ENCODE measurements at places on chromosomes 7 and 10.
A peak's percentile ranks its signal among the peaks of the same experiment; 100 is the strongest.

GRCh38 chr7:137546009-137546408, 202.5 kb upstream of the PTN start:
- H3K36me3 ChIP-seq = no peaks in the 10 kb centered on the region
- no peaks in the 10 kb centered on the region for H3K27me3 ChIP-seq
- no peak overlapping the region for H3K4me3 ChIP-seq
- no peak for DNase-seq
- peaks cover 2% of the 10 kb centered on the region for H3K4me1 ChIP-seq

- DNase-seq = no peak
- H3K36me3 ChIP-seq = no peaks in the 10 kb centered on the region
Measured at GRCh38 chr10:89425000-89425399, 10.6 kb downstream of the IFIT5 start.

- H3K27ac ChIP-seq = no peak overlapping the region
- H3K4me3 ChIP-seq = no peak overlapping the region
- DNase-seq = peak; percentile 34
- H3K36me3 ChIP-seq = peaks cover 2% of the 10 kb centered on the region
Measured at GRCh38 chr7:80890426-80891258, 28.2 kb downstream of the SEMA3C start.

- peak overlapping the region; percentile 40 for H3K27ac ChIP-seq
- H3K27me3 ChIP-seq = no peaks in the 10 kb centered on the region
- peaks cover 21% of the 10 kb centered on the region for H3K4me1 ChIP-seq
- H3K36me3 ChIP-seq = no peaks in the 10 kb centered on the region
- no peak overlapping the region for H3K4me3 ChIP-seq
- peak; percentile 93 for DNase-seq
Measured at GRCh38 chr10:24703700-24704099, 20.0 kb downstream of the ARHGAP21 start.

DNA sequence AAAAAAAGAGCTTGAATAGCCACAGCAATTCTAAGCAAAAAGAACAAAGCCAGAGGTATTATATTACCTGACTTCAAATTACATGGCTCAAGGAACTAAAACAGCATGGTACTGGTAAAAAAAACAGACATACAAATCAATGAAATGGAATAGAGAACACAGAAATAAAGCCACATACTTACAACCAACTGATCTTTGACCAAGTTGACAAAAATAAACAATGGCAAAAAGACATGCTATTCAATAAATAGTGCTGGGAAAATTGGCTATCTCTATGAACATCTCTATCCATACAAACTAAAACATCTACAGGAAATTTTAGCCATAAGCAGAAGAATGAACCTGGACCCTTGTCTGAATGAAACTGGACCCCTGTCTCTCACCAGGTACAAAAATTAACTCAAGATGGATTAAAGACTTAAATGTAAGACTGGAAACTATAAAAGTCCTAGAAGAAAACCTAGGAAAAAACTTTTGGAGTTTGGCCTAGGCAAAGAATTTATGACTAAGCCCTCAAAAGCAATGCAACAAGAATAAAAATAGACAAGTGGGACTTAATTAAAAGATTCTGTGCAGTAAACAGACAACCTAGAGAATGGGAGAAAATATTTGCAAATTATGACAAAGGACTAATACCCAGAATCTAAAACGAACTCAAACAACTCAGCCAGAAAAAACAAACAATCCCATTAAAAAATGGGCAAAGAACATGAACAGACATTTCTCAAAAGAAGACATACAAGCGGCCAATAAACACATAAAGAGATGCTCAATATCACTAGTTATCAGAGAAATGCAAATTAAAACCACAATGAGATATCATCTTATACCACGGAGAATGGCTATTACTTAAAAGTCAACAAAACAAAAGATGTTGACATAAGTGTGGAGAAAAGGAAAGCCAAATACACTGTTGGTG, 72.8 kb upstream of the DDC start:
- no peaks in the 10 kb centered on the region for H3K4me1 ChIP-seq
- no peaks in the 10 kb centered on the region for H3K27me3 ChIP-seq
- H3K4me3 ChIP-seq = no peak overlapping the region
- DNase-seq = peak; percentile 15
- H3K36me3 ChIP-seq = peaks cover 4% of the 10 kb centered on the region

Measured in IMR-90 (cell line).